ENCODE measurements at places on chromosomes 16 and 17.

GRCh38 chr16:3945751-3946603, 65.5 kb upstream of the CREBBP start:
- peak; percentile 95 for DNase-seq

GRCh38 chr16:73214825-73215677, 167.1 kb upstream of the ZFHX3 start:
- peak; percentile 65 for DNase-seq

DNA sequence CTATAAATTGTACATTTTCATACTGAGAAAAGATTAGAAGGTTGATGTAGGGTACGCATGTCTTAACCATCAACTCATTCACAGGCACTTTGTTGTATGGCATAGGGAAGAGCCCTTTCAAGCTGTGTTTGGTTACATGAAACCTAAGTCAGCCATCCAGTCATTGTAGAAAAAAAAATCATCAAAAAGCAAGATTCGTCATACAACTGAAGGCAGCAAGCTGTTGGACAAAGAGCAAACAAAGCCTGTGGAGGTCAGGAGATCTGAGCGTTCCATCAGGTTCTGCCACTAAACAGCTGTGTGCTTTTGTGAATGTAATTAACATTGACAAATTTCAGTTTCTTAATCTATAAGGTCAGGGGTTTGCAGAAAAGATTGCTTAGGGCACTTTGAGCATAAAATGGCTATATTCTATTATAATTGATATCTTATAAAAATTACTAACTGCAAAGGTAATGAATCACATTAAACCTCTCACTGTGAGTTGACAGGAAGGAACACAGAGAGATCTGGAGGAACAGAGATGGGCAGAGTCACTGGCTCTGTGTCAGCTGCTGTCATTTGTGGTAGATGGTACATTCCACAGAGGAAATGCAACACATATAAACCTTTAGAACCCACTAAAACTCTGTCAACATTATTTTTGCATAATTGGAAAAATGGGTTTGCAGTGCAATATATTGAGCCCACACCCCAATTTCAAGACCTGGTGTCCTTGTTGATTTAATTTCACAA, 66.3 kb upstream of the MYOCD start:
- no peak for DNase-seq

- peak; percentile 45 for DNase-seq
Observed at GRCh38 chr16:83903751-83904150, 4.8 kb downstream of the MLYCD start.

DNA sequence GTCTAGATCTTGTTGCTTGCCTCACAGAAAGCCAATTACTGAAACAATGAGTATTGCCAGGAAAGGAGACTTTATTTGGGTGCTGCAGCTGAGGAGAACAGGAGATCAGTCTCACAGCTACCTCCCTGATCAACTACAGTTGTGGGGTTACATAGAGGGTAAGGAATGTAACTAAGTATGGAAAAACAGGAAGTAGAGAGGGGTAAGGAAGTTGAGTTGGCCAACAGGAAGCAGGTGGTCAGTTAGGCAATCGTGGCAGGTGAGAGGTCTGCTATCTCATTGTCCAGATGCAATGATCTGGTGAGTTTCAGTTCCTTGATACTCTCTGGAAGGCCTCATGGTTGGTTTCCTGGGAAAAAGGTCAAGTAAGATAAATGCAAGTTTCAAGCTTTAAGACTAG, 333.1 kb upstream of the GOT2 start:
- DNase-seq = no peak

GRCh38 chr16:1678500-1679098, 520 bp downstream of the JPT2 start:
- no peak for DNase-seq
